ENCODE measurements at places on chromosomes 1 and 21.

GRCh38 chr1:112889052-112889768, 66.8 kb downstream of the SLC16A1 start:
- DNase-seq = no peak

- no peak for DNase-seq
Measured at GRCh38 chr1:18144916-18145647, 37.5 kb downstream of the IGSF21 start.

- no peak for DNase-seq
Measured at GRCh38 chr1:56185493-56185892, 393.9 kb downstream of the PLPP3 start.

DNA sequence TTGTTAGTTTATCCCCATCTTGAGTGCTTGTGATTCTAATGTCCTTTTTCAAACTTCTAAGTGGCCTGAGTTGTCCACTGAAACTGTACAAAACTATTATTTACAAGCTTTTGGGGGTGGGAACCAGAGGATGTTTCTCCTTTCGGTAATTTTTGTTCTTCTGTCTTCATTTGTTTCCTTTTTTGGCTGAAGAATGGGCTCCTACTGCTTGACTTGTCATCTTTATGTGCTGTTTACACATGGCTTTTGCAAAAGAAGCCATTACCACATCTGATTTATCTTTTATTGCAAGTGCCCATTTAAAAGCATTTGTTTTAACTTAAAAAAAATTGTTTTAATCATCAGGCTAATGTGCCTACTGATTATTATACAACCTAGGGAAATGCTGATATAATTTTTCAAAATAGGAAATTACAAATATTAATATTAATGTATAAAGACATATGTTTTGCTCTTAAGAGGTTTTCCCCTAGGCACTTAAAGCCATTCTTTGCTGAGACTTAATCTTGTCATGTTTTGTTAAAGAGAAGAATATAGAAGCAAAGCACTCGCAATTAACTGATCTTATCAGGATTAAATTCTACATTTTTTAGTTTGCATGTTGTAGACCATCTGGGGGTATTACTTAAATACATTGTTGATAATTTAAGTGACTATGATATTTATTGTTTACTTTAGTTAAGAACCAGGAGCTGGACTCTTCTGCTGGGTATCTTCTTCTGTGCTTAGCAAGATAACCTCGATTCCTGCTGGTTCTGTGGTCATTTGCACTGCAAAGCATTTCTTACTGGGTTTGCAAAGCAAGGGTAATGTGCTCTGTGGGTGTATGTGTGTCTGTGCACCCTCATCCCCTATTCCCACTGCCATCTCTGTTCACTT, 40.1 kb downstream of the TMEM200B start:
- DNase-seq = no peak

GRCh38 chr1:18481921-18482701, 1.4 kb downstream of the KLHDC7A start:
- DNase-seq = no peak

DNA sequence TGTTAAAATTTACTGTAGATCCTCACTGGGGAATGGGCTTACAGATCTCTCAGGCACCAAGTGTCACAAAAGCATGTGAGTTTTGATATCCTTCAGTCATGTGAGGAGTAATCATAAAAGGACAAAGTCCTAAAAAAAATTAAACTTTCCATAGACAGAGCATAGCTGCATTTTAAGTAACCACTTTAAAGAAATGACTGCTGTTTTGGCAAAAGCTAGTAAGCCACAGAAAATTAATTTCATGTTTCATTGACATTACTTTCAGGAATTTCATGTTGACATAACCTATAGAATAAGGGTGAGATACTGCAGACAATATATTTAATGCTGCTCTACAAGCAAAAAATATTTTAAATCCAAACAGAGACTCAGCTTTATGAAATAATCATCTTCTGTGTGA, 156.3 kb downstream of the LYPLAL1 start:
- DNase-seq = no peak

DNA sequence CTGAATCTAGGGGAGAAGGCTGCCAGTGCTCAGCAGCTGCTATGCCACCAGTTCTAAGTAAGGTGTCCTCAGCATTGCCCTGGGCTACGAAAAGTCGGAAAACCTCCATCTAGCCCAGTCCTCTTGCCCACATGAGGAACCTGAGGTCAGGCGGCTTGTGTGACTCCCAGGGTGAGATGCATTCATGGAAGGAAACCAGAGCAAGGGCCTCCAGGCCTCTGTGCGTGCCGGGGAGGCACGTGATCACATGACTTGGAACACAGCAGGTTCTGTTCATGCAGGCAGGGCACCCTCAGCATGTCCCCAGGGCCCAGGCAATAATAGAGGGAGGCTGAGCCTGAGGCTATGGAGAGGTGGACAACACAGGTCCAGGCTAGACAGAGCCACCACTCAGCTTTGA, 312.5 kb upstream of the DUSP10 start:
- no peak for DNase-seq

GRCh38 chr1:15938628-15939161, 37.2 kb downstream of the ZBTB17 start:
- no peak for DNase-seq

DNA sequence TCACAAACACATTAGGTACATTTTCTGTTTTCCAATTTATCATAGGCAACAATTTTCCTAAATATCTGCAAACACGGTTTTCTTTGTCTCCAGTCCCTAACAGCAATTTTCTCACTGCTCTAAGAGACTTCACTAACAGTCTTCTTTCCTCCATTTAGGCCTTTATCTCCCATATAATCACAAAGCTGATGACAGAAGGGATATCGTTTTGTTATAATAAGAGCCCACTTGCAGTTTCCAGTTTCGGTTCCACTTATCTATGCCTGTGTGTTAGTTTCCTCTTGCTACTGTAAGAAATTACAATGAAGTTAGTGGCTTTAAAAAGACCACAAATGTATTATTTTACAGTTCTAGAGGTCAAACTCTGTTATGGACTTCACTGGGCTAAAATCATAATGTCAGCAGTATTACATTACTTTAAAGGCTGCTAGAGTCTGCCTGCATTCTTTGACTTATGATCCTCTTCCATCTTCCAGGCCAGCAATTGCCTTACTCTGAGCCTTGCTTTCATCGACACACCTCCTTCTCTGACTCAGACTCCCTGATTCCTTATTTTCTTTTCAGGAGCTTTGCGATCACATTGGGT, 549.3 kb downstream of the NCAM2 start:
- DNase-seq = no peak

GRCh38 chr1:40625076-40625475, 40.4 kb downstream of the RIMS3 start:
- no peak for DNase-seq

DNA sequence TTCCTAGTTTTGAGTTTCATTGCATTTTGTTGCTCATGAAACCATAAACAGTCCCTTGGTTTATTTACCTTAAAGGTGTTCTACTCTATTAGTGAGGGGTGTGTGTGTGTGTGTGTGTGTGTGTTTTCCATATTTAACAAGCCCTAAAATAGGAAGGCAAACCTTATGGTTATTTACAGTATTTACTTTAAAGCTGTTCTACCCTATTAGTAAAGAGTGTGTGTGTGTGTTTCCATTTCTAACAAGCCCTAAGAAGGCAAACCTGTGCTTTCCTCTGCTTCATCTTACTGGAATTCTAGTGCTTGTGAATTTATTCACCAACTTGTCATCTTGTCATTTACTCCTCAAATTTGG, 53.6 kb downstream of the CTTNBP2NL start:
- DNase-seq = no peak
